ENCODE measurements at places on chromosomes 7 and 10.

GRCh38 chr7:33067921-33068320 is 5.3 kb upstream of the NT5C3A start:
- no peak for DNase-seq

DNA sequence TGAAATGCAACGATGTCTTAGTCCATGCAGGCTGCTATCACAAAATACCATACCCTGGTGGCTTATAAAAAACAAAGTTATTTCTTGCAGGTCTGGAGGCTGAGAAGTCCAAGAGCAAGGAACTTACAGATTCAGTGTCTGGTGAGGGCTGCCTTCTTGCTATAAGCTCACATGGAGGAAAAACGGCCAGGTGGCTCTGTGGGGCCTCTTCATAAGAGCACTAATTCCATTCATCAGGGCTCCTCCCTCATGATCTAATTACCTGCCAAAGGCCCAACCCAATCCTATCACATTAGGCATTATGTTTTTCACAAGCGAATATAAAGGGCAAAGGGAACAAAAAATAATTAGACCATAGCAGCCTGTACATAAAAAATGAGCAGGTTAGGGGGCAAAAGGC is 35.4 kb downstream of the PAPSS2 start:
- no peak for DNase-seq

- no peak for DNase-seq
These were observed 4.4 kb upstream of the LUC7L2 start for GRCh38 chr7:139355320-139355719.

- no peak for DNase-seq
These were observed 177.8 kb downstream of the TCF7L2 start for GRCh38 chr10:113127901-113128283.

DNA sequence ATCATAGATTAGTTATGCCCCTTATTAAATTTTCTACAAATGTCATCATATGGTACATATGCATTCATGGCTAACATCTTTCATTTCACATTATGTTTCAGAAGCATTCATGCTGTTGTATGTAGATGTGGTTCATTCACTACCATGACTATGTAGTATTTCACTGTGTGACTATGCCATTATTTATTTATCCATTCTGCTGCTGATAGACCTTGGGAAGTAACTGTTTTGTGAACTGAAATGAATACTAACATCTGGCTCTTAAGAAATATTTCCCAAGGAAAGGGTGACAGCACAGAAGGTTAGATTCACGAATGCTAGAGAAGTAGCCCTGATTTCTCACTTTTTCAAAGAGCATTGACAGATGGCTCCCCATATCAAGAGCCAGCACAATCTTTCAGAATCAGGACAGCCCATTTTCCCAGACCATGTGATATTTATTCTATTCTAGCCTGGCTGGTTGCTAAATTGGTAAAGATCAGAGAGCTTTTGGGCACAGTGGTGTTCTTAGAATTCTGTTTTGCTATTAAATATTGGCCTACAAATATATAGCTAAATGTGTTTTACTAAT is 157.4 kb downstream of the DYNC1I1 start:
- no peak for DNase-seq

DNA sequence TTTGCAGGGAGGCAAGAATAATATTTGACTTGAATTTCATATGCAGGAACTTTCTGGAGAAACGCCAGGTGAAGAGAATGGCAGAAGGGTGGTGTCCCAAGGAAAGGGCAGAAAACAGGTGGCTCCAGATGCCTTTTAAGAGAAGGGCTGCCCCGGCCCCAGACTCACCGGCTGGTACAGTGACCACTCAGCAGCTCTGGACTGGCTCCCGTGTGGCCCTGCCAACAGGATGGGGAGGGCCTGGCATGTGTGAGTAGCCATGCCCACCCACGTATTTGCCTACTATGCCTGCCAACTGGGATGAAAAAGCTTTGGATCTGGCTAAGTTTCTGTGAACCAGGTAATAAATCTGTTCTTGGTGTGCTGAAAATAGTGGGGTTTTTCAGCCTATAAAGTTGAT is 159.5 kb downstream of the PRKAG2 start:
- no peak for DNase-seq

- DNase-seq: no peak
These were observed 118.3 kb downstream of the DIP2C start for GRCh38 chr10:571166-571565.

DNA sequence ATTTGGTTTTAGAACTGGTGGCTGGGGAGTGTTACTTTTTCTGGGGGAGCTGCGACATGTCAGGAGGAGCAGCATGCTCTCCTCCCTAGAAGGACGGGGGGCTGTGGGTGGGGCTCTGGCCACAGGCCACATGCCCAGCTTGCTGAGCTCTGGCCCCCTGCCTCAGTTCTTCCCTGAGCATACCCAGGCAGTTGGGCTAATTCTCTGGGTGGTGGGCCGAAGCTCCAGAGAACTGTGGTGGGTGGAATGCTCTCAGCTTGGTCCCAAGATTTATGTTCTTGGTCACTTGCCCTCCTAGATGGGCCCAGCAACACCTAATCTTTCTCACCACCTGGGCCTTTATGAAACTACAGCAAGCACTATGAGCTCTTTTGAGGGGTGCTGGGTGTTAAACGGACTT is 5.1 kb upstream of the ZNF775 start:
- DNase-seq: no peak

- DNase-seq: no peak
These were observed 2.2 kb upstream of the ASCC1 start for GRCh38 chr10:72218325-72218724.

GRCh38 chr10:86411281-86411841 is 44.8 kb upstream of the GRID1 start:
- DNase-seq: no peak

GRCh38 chr10:94403380-94404213 is 1.3 kb downstream of the TBC1D12 start:
- DNase-seq: peak; percentile 24

DNA sequence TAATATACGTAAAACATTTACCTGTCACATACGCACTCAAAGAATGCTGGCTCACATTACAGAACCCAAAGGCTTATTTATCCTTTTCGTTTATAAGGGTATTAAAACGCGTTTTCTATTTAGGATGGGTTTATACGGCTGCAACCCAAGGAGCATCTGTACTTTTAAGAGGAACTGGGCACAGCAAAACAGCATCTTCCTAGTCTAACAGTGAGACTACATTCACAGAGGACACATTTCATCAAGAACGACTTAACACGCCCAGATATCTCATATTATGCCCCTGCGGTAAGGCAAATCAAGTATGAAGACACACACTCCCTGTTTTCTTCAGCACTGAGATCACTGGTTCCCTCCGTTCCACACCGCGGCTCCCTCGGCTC is 533 bp upstream of the DMTF1 start:
- no peak for DNase-seq

GRCh38 chr10:59995862-59996261 is 89.5 kb upstream of the CCDC6 start:
- DNase-seq: no peak

- no peak for DNase-seq
These were observed 35.3 kb downstream of the DIP2C start for GRCh38 chr10:653991-654646.

- peak; percentile 58 for DNase-seq
These were observed 609 bp downstream of the DOCK4 start for GRCh38 chr7:112205343-112206237.

GRCh38 chr10:62788861-62789467 is 15.6 kb upstream of the ADO start:
- no peak for DNase-seq

- DNase-seq: no peak
These were observed 50.9 kb downstream of the SND1 start for GRCh38 chr7:127702938-127703337.

DNA sequence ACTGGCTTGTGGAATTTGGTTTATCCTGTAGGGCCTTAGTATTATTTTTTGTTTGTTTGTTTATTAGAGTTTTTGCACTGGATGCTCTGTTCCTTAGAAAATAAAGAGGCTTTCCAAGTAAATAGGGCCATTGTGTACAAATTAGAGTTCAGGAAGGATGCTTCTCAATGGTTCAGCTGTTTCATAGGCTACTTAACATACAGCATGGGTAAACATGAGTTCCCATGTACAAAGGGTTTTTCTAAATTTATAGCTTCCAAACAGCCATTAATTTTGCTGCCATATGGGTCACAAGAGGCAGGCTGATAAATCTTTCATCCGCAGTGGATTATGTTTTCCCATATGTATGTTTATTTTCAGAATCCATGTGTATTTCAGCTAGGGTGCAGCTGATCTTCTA is 121.6 kb upstream of the WDR11 start:
- no peak for DNase-seq

DNA sequence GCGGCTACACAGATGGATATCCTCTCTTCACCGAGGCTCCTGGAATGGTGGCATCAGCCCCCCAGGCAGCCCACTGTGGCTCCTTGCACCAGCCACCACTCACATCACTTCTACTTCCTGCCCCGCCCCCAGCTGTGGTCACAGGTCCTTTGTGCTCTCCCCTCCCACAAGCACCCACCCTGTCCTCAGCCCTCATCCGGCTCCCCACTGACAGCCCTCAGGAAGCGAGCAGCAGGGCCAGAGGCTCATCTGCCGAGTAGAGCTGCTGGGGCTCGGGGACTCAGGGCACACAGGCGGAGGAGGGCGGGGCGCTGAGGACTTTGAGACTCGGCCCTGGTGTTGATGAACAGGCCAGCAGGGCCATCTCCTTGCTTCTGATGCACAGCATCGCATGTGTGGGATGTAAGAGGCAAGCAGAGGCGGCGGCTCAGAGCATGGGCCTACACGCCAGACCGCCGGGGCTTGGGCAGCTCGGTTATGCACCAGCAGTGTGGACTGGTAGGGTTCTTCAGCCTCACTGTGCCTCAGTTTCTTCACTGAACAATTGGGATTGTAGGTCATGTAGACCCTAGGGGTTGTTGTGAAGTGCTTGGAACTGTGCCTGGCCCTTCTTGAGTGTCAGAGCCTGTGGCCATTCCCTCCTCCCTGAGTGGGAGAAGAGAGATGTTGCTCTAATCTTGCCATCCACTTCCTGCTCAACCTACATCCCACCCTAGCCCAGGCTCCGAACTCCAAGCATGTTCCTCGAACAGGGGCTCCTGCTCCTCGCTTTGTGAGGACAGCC is at the start of gene PRF1:
Gene PRF1 (minus strand): TSS at position 77 of the 784 bp plus-strand sequence. CDS start 1,839 bp downstream, outside the sequence.
- DNase-seq: peak; percentile 69

DNA sequence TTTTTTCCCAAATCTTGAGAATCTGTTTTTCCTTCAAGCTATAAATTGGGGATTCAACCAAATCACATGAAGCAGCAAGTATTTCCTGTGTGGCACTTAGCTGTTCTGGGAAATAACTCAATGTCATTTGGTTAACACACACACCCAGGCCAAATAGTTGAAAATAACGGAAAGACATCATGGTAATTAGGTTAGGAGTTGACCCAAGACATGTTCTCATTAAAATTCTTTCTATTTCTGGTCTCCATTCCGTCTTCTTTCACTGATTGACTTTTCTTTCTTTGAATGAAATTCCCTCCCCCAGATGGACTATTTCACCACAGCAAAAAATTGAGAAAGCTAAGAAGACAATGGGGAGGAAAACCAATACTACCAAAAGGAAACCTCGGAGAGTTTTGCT is 30.5 kb downstream of the NRP1 start:
- no peak for DNase-seq
